ENCODE measurements at places on chromosomes 11 and 22.

DNA sequence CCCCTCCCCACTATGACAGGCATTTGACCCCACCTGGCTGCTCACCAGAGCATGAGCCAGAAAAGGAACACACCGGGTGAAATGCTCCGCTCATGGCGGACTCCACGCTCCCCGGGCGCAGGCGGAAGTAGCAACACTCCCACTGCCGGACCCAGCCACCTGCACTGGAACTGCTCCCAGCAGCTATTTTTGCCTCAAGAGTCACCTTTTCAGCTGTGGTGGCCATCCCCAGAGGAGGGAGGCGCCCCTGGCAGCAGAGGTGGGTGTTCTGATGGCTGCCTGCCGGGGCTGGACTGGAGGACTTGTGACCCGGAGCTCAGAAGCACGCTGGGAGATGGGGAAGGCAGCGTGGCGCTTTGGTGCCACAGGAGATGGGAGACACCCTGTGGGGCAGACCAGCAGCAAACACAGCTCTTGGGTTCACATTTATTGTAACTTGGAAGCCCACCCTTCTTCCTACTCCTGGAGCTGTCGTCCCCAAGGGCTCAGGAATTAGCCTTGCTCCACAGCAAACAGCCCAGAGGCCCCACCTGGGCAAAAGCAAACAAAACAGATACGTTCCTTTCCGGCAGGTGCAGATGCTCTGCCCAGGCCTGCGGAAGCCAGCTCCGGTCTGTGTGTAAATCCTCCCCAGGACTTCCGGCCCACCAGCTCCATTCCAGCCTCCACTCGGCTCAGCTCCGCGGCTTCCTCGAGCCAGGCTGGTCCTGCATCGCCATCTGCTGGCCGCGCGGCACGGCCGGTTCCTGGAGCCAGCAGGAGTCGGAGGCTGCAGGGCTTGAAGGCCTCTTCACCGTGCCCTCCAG is 3.7 kb downstream of the RPS19BP1 start:
- DNase-seq, result peak; percentile 91

GRCh38 chr11:104275992-104276391 is 112.0 kb upstream of the PDGFD start:
- no peak for DNase-seq

DNA sequence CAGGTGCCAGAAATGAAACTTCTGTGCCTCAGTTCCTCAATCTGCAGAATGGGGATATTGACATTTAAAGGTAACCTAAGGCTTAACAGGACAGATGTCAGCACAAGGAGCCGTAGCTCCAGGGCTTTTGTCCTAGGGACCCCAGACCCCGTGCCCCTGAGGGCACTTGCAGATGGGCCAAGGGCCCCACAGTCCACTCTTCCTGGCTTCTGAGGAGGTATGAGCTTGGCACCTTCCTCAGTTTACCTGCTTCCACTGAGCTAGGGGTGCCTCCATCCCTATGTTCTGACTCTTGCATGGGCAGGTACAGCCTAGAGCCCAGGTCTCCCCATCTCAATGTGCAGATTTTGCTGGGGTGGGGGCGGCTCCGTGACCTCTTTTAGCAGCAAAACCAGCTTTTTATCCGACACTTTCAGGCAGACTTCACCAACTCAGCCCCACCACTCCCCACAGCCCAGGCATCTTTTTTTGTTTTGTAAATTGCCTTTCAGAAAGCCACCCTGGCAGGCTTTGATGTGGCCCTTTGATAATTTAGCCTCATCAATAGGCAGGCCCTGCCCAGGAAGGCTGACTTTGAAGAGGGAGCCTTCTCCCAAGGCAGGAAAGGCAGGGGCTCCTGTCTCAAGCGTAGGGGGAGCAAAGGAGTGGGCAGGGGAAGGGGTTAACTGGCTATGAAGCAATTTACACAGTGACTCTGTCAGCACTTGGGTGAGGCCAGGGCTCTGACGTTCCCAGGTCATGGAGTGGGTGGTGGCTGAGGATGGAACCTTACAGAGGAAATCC is 23.7 kb upstream of the FGF3 start:
- no peak for DNase-seq

GRCh38 chr22:40008726-40009291 is 14.1 kb downstream of the FAM83F start:
- no peak for DNase-seq

DNA sequence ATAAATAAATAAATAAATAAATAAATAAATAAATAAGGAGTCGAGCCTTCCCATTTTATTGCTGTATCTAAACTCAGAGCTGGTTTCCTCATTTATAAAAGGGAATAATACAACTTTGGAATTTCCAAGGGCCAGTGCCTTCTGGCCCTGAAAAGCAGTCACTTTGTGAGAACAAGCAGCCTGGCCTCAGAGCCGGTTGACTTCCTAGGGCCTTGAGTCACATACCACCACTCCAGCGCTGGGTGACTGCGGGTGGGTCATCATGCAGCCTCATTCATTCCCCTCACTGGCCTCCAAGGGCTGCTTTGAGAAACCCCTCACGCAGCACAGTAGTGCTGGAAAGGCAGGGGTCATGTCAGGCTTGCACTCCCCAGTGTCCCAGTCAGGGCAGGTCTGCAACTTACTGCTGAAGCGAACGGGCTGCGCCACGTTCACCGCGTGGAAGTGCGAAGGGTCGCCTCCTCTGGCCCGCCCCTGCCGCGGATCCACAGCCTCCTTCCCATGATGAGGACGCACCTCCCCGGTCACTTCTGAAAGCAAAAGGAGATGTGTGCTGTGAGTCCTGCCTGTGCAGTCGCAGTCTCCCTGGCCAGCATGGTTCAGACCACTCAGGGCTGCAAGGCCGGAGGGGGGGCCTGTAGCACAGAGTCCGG is 54.4 kb downstream of the DGCR2 start:
- DNase-seq, result no peak

DNA sequence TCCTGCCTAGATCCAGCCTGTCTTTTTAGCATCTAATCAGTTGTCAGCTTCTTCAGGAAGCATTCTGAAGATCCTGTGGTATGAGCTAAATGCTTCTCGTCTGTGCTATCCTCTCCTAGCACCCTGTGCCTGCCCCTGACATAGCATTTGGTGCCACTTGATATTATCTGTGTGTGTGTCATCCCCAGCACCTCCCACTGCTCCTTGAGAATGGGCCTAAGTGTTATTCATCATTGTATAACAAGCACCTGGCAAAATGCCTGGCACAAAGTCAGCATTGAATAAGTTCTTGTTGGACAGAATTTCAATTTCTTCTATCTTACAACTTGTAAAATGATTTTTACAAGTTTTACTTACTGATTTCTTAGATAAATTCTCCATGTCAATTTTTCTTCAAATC is 28.1 kb upstream of the OLFML1 start:
- DNase-seq, result peak; percentile 33

DNA sequence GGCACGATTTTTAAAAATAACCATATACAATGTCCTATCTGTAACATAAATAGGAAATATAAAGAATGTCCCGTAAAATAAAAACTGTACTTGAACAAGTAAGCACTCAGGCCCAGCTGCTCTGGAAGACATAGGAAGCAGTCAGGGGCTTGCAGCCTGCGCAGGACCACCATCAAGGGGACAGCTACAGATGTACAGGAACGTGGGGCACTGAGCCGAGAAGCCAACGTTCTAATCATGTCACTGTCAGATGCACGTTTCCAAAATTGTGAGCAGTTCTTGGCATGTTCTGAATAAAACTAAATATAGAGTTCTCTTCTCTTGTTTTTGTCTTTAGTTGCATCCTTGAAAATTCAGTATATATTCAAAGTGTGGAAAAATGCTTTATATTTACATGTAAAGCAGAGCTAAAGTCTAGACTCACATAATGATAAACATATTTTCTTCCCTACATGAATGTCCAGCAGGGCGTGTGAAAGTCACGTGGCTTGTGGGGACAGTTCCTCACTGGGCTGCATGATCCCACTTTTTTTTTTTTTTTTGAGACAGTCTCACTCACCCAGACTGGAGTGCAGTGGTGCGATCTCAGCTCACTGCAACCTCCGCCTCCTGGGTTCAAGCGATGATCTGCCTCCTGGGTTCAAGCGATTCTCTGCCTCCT is 28.4 kb upstream of the TSPAN18 start:
- DNase-seq, result no peak

DNA sequence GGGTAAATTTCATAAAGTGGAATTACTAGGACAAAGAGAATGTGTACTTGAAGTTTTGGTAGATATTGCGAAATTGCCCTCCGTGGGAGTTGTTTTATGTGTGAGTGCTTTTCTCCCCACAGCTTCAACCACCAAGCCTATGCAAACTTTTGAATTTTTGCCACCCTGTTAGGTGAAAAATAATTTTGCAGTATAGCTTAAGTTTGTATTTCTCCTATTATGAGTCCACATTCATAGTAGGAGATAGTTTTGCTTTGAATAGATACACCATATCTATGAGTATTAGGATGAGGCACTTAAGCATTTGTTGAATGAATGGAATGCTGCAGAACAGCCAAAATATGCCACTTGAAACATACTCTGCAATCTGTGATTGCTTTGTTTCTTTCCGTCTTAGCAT is 43.6 kb downstream of the UVRAG start:
- peak; percentile 76 for DNase-seq

GRCh38 chr11:70230151-70230839 is 27.2 kb downstream of the FADD start:
- DNase-seq, result peak; percentile 21

DNA sequence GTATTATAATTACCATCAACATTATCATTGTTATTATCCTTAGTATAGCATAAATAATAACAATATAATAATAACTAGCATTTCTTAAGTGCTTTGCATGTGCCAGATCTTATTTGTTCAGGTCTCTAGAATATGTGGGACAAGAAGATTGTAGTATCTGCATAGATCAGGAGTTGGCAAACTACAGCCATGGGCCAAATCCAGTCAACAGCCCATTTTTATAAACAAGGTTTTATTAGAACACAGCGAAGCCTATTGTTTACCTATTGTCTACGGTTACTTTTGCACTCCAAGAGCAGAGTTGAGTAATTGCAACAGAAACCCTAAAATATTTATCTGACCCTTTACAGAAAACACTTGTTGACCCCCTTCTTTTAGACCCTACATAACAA is 81.4 kb downstream of the SLC1A2 start:
- no peak for DNase-seq

GRCh38 chr11:11076276-11076675 is 218.4 kb upstream of the ZBED5 start:
- DNase-seq, result no peak

- no peak for DNase-seq
Observed at GRCh38 chr11:76013526-76013925, 192.8 kb downstream of the WNT11 start.

DNA sequence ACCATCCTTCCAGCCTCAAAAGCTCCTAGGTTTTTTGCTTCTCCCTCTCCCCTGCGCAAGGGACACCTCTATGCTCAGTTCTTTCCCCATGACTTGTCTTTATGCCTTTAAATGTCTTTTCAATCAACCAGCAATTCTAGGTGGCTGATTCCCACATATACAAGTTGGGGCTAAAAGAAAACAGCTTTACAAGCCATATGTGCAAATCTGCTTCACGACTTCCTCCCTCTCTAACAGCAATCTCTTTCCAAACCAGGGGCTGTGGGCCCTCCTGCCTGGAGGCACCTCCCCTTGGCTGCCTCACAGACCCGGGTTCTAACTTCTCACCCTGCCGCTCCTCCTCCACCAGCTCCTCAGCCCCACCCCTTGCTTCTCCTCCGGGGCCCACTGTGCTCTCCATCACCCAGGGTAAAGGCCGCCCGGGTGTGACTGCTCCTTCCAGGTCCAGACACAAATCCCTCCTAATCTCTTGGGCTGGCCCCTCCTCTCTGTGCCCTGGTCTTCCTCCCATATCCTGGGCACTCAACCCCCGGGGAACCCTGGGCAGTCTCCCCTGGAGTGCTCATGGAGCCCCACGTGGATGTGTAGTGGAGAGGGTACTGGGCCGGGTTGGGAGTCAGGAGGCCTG is 14.1 kb downstream of the TMPRSS13 start:
- no peak for DNase-seq

DNA sequence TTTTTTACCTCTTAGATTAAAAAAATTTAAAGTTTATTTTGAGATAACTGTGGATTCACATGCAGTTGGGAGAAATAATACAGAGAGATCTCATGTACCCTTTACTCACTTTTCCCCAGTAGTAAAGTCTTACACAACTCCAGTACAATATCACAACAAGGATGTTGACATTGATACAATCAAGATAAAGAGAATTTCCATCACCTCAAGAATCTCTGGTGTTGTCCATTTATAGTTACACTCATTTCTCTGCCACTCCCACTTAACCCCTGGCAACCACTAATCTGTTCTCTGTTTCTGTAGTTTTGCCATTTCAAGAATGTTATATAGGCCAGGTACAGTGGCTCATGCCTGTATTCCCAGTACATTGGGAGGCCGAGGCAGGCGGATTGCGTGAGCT is 10.5 kb upstream of the ZBED5 start:
- DNase-seq, result no peak

DNA sequence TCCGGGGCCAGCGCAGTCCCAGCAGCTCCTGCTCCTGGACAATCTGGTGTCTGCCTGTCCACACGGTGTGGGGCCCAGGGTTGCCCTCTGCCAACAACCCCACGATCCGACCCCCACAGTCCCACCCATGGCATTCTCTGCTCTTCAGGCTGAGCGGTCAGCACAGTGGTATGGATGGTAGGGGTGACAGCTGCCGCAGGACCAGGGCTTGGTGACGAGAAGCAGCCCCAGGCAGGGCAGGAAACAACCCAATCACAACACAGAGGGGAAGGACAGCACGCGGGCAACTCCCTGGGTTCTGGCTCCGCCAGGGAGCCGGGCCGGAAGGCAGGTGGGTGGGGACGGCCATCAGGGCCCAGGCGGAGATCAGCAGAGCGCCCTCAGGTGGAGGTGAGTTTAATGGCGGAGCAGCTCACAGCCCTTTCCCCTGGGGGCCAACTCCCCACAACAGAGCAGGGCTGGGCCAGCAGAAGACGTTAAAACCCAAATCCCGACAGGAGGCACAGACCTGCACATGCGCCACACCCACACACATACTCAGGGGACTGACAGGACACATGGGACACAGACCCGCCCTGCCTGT is 5.3 kb upstream of the CHADL start:
- no peak for DNase-seq

GRCh38 chr11:74278721-74279161 is 32.7 kb downstream of the P4HA3 start:
- peak; percentile 98 for DNase-seq

DNA sequence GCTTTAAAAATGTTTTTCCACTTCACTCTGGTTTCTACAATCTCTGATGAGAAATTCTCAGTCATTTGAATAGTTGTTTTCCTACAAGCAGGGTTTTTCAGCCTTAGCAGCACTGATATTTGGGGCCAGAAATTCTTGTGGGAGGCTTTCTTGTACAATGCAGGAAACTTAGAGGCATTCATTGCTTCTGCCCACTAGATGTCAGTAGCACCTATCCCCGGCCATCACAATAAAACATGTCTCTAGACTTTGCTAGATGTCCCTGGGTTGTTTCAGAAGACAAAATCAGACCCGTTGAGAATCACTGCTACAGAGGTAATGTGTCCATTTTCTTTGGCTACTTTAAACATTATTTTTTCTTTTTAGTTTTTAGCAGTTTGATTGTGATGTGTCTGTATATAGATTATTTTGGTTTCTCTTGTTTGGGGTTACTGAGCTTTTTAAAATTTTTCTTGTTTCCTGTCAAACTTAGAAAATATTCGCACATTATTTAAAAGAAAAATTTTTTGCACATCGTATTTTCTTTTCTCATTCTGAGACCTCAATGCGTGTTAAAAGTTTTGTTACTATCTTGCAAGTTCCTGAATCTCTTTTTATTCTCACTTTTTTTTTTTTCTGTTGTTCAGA is 60.8 kb upstream of the CCDC179 start:
- DNase-seq, result peak; percentile 45

- DNase-seq, result no peak
Observed at GRCh38 chr11:91421641-91422040, 803.0 kb upstream of the FAT3 start.

GRCh38 chr11:13289081-13289480 is 11.5 kb downstream of the BMAL1 start:
- DNase-seq, result no peak

All from AG10803 (cell line).